ENCODE measurements at places on chromosomes 3 and 15. TPM values are rescaled to one million over a fixed set of nuclear protein-coding genes. Genes with fewer than 3 reads are reported as not detected.

Gene CLDN18
- not detected for total RNA-seq

Gene THOC7
- 43.4 TPM for total RNA-seq

Gene PRTG
- 8.8 TPM for total RNA-seq

Gene MAN2C1
- 58.6 TPM for total RNA-seq

Gene ADAMTS17
- total RNA-seq, result 6.0 TPM

Gene DLL4
- total RNA-seq, result 5.1 TPM

Gene CAPN3
- 2.5 TPM for total RNA-seq

Gene NUP210
- total RNA-seq, result 11.1 TPM

Gene SYNPR
- 105 TPM for total RNA-seq

Gene KLHL6
- 1.4 TPM for total RNA-seq

Gene PRKCI
- total RNA-seq, result 89.5 TPM

Gene THPO
- total RNA-seq, result not detected

Gene IGSF11
- total RNA-seq, result 19.6 TPM

Gene SLC28A2
- total RNA-seq, result not detected

Gene POTEB3
- not detected for total RNA-seq

Gene PBRM1
- total RNA-seq, result 171 TPM

Gene CLDN1
- 3.0 TPM for total RNA-seq

Gene MAGEL2
- total RNA-seq, result 13.8 TPM

Gene CDCP1
- total RNA-seq, result 0.23 TPM

Data from diencephalon (tissue), 1 donor.